Activated CD4-positive, alpha-beta T cell treated with anti-CD3 and anti-CD28 coated beads, Interleukin-2, amount 10 ng/mL, durations not matched to agents 24 days and 14 days (primary cell): ENCODE measurements at places on chromosomes 3 and 15. TPM values are rescaled to one million over a fixed set of nuclear protein-coding genes. Genes with fewer than 3 reads are reported as not detected.

Gene ALCAM
- total RNA-seq: 26.3 and 26.5 TPM in 2 replicates

Gene CORO2B
- total RNA-seq: 0.09 and 0.16 TPM in 2 replicates

Gene ZNF774
- 1.2 and 2.3 TPM in 2 replicates for total RNA-seq

Gene GASK1A
- not detected in 2 replicates for total RNA-seq

Gene AGTR1
- not detected in 2 replicates for total RNA-seq

GRCh38 chr3:111808439-111808838 is 50.6 kb upstream of the PHLDB2 start:
- H3K4me1 ChIP-seq: no peaks in the 10 kb centered on the region
- no peak overlapping the region for H3K27ac ChIP-seq
- H3K27me3 ChIP-seq: peaks cover 3% of the 10 kb centered on the region
- H3K4me3 ChIP-seq: no peak overlapping the region
- no peaks in the 10 kb centered on the region for H3K36me3 ChIP-seq
- DNase-seq: no peak

- no peak overlapping the region for H3K4me3 ChIP-seq
- no peak overlapping the region for H3K27ac ChIP-seq
- H3K36me3 ChIP-seq: no peaks in the 10 kb centered on the region
Observed at GRCh38 chr15:68425428-68426060, 6.4 kb downstream of the ITGA11 start.

DNA sequence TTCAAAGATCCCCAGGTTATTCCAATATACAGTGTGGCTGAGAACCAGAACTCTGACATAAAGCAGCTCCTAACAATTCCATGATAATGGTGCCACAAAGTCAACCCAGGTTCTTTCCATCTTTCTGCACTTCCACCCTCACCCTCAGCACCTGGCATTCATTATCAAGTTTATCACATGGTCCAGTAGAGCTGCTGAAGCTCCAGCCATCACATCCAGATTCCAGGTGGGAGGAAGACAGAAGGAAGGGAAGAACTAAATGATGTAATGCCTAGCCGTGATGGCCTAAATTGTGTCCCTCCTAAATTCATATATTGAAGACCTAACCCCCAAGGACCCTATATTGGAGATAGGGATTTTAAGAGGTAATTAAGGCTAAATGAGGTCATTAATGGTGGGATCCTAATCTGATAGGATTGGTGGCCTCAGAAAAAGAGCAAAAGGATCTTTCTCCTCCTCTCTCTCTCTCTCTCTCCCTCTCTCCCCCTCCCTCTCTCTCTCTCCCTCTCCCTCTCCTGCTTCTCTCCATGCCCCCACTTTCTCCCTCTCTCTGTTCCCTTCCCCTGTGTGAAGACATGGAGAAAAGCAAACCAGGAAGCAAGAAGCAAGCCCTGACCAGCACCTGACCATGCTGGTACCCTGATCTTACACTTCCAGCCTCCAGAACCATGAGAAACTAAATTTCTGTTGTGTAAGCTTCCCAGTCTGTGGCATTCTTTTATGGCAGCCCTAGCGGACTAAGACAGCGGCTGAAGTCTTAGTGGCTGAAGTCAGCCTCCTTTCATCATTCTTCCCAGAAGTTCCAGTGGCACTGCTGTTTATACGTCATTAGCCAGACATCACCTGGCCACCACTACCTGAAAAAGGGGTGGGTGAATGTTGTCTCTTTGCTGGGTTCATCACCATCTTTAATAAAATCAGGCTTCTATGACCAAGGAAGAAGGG is 369.7 kb upstream of the PROK2 start:
- H3K27me3 ChIP-seq: no peaks in the 10 kb centered on the region
- no peaks in the 10 kb centered on the region for H3K36me3 ChIP-seq
- H3K4me1 ChIP-seq: peaks cover 4% of the 10 kb centered on the region
- H3K4me3 ChIP-seq: no peak overlapping the region
- no peak for DNase-seq

- no peaks in the 10 kb centered on the region for H3K36me3 ChIP-seq
- H3K4me1 ChIP-seq: peaks cover 2% of the 10 kb centered on the region
- H3K27me3 ChIP-seq: peaks cover 10% of the 10 kb centered on the region
- H3K27ac ChIP-seq: no peak overlapping the region
Observed at GRCh38 chr3:136075811-136076210, 110.3 kb downstream of the PPP2R3A start.

DNA sequence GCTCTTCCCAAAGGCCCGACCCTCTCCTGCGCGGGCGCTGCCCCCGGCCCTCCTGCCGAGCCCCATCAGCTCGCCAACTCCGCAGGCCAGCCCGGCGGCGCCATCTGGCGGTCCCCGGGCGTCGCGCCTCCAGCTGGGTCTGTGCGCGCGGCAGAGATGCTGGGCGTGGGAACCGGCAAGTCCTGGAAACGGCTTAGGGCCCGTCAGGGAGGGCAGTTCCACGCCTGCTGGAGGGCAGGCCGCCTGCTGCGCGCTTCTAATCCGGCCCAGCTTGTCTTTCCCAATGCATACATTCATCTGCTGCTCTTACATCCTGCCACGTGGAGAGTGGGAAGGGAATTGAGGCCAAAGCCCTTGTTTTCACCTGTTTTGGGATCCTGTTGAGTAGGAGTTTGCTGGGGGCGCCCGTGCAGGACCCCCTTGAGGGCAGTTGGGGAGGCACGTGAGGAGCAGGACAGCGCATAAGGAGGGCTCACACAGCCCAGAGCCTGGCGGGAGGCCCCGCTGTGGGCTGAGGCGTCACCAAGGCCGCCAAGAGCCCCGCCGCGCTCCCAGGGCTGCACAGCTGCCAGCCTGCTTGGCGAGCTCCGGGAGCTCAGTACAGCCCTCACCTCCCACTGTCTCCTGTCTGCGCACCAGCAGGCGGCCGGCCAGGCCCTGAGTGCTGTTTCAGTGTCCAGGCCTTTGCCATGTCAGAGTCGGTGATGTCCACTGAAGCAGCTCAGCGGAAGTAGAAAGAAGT is 165.6 kb downstream of the NSMCE3 start:
- DNase-seq: peak; percentile 88
- H3K4me3 ChIP-seq: no peak overlapping the region
- H3K27me3 ChIP-seq: no peaks in the 10 kb centered on the region
- no peaks in the 10 kb centered on the region for H3K4me1 ChIP-seq

- H3K27me3 ChIP-seq: no peaks in the 10 kb centered on the region
- peaks cover 38% of the 10 kb centered on the region for H3K36me3 ChIP-seq
- peak overlapping the region; percentile 50 for H3K27ac ChIP-seq
- H3K4me1 ChIP-seq: peaks cover 15% of the 10 kb centered on the region
- no peak for DNase-seq
Observed at GRCh38 chr3:112958811-112959560, 15.9 kb downstream of the CD200R1 start.

- no peaks in the 10 kb centered on the region for H3K27me3 ChIP-seq
- peak overlapping the region; percentile 80 for H3K27ac ChIP-seq
- peak overlapping the region; percentile 82 for H3K4me3 ChIP-seq
- DNase-seq: no peak
- peaks cover 26% of the 10 kb centered on the region for H3K36me3 ChIP-seq
Observed at GRCh38 chr3:9770276-9770812, 597 bp upstream of the CAMK1 start.

GRCh38 chr3:126432361-126433104 is 37.8 kb downstream of the CFAP100 start:
- DNase-seq: no peak
- no peaks in the 10 kb centered on the region for H3K4me1 ChIP-seq
- peaks cover 1% of the 10 kb centered on the region for H3K36me3 ChIP-seq
- H3K4me3 ChIP-seq: no peak overlapping the region
- H3K27me3 ChIP-seq: no peaks in the 10 kb centered on the region

GRCh38 chr3:53554559-53555067 is 60.2 kb downstream of the CACNA1D start:
- no peak for DNase-seq
- H3K27ac ChIP-seq: peak overlapping the region; percentile 84
- H3K4me1 ChIP-seq: peaks cover 6% of the 10 kb centered on the region
- H3K36me3 ChIP-seq: no peaks in the 10 kb centered on the region
- H3K27me3 ChIP-seq: peaks cover 11% of the 10 kb centered on the region

DNA sequence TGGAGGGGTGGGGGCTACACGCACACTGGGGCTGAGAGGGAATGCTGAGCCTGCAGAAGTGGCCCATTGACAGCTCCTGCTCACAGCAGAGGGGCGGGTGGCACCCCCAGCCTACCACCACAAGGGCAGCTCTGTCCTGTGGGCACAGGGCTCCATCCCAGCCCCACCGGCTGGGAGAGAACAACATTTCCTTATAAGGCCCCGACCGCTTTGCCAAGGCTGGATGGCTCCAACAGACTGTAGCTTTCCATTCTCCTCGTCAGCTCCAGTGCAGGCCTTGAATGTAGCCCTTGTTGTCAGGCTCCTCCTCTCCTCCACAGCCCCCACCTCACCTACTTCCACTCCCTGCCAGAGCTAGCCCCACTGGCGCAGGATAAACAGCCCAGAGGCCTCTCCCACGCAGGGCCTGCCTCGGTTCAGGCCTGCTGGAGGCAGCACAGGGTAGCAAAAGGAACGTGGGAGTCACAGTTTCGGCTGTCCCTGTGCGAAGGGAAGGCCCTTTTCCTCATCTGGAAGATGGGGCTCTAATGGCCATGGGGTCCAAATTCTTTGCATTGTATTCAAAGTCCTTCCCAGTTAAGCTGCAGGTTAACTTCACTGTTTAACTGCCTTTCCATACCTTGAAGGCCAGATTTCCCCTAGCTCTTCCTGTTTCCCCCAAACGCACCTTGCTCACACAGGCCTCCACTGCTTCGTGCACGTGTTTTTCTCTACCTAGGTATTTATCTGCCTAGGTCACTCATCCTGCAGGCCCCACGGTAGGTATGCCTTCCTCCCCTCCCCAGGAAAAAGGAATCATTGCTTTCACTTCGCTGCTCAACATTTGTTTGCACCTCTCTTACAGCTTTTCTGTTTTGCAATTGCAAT is 101.6 kb upstream of the LPP start:
- no peaks in the 10 kb centered on the region for H3K27me3 ChIP-seq
- peak overlapping the region; percentile 59 for H3K27ac ChIP-seq
- no peak for DNase-seq
- H3K4me3 ChIP-seq: no peak overlapping the region
- no peaks in the 10 kb centered on the region for H3K36me3 ChIP-seq
- peaks cover 26% of the 10 kb centered on the region for H3K4me1 ChIP-seq

DNA sequence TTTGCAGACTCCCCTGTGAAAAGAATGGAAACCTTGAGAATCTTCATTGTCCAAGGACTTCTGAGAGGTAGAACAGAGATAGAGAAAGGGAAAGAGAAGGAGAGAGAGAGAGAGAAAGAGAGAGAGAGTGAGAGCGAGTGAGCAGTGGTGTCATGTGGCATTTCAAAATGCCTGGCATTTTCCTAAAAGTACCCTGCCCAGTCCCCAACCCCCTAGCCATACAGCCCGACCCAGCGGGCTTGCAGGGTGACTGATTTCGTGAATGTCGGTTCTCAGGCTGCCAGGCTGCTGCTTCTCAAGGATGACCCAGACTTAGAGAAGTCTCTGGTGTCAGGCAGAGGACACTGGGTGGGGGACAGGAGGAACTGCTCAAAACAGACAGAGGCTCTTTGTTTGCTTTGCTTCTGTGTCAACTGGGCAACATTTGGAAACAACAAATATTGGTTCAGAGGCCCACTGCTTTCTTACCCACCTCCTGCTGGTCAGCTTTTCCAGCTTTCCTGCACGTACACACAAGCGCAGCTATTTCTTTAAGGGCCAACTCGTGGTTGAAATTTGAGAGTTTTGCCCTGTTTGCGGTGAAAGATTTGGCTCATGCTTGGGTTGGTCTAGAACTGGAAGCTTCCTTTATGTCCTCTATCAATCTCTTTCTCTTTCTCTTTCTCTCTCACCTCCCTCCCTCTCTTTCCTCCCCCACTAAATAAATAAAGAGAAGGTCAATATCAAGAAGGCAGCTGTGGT is 3.7 kb upstream of the TF start:
- peaks cover 34% of the 10 kb centered on the region for H3K27me3 ChIP-seq
- H3K36me3 ChIP-seq: no peaks in the 10 kb centered on the region
- H3K4me3 ChIP-seq: no peak overlapping the region
- peak; percentile 29 for DNase-seq

DNA sequence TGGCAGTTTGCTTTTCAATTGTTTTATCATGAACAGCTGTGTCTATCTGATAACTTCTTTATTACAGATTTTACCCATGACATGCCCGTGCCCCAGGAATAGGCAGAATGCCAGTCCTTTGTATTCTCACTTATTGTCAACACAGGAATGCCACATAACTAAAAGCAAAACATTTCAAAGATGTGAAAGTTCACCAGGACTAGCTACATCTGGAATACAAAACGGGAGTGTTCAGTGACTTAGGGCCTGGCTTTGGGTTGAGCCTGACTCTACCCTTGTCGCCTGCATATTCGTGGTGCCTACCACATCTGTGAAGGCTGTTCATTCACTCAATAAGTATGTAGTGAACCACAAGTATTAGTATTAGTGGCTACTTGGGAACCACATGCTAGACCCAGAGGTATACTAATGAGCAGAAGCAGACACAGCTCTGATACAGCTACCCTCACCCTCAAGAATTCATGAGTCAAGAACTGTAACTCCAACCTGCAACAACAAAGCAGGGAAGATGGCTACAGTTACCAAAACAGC is 2.9 kb downstream of the TNFSF10 start:
- no peaks in the 10 kb centered on the region for H3K27me3 ChIP-seq
- H3K36me3 ChIP-seq: peaks cover 64% of the 10 kb centered on the region
- H3K27ac ChIP-seq: peak overlapping the region; percentile 92
- peak; percentile 74 for DNase-seq
- peaks cover 61% of the 10 kb centered on the region for H3K4me1 ChIP-seq
- H3K4me3 ChIP-seq: peak overlapping the region; percentile 87

DNA sequence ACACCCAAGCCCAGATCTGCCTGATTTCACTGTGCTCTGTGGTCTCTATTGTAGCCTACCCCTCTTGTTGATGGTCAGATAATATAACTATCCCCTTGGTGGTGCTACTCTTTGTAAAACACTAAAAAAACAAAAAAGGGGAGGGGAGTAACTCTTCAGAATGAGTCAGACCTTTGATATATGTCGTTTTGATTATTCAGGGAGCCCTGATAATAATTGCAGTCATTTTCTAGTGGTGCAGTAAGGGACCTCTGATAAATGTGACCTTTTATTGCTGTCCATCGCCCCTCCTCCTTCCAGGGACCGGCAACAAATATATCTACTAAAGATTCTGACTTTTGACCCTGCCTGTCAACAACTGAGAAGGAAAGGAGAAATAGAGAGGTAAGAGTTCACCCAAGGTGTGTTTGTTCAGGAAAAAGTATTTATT is 45.1 kb upstream of the MAGI1 start:
- H3K27ac ChIP-seq: no peak overlapping the region
- no peaks in the 10 kb centered on the region for H3K27me3 ChIP-seq
- DNase-seq: no peak
- no peaks in the 10 kb centered on the region for H3K36me3 ChIP-seq
- no peaks in the 10 kb centered on the region for H3K4me1 ChIP-seq

- H3K27ac ChIP-seq: no peak overlapping the region
- no peaks in the 10 kb centered on the region for H3K4me1 ChIP-seq
- peaks cover 2% of the 10 kb centered on the region for H3K27me3 ChIP-seq
- H3K36me3 ChIP-seq: peaks cover 3% of the 10 kb centered on the region
- H3K4me3 ChIP-seq: no peak overlapping the region
Observed at GRCh38 chr3:108354562-108354961, 58.2 kb downstream of the HHLA2 start.
